SHP77 (cell line): ENCODE measurements at places on chromosomes 4 and X.
A peak's percentile ranks its signal among the peaks of the same experiment; 100 is the strongest.

DNA sequence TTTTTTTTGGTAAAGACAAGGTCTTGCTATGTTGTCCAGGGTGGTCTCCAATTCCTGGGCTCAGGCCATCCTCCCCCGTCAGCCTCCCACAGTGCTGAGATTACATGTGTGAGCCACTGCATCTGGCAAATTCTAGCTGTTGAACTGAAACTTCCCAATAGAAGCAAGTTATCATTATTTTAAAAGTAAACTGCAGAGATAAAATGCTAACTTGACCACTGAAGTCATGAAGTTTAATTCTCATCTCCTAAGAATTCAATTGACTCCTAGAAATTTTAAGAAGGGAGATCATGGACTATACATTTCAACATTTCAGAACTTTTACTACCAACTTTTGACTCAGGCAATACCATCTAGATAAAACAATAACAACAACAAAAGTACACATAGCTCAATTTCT, 11.7 kb upstream of the EXOSC9 start:
- DNase-seq: no peak

GRCh38 chr4:109125084-109125483, 177.4 kb downstream of the COL25A1 start:
- no peak for DNase-seq

DNA sequence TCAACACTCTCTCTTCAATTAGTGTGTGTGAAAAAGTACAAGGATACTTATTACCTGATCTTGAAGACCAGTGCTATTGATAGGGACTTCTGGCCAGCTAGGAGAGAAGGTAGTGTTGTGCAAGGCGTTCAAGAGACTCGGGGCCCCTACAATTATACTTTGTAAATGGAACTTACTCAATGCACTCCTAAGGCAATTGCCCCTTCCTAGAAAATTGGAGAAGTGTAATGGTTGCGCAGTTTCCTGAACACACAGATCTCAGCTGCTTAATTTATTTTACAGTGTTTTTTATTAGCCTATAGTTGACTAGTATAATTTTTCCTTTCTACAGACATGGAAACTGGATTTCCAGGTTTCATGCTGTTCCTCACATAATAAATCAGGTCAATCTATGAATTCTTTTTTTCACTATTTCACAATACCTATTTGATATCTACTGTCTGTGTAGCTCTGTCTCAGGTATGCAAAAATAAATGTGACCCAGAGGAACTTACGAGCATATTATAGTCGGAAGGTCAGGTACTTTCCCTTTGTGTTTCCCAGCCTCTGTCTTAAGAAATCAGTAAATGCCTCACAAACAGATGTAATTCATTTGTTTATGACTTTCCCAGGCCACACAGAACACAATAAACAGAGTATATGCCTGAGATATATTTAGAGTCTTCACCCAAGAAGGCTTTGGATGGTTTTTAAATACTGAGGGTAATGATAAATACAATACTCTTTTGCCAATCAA, 89.1 kb upstream of the TET2 start:
- no peak for DNase-seq

- DNase-seq: no peak
Measured at GRCh38 chr4:147198411-147199051, 252.9 kb upstream of the TTC29 start.

DNA sequence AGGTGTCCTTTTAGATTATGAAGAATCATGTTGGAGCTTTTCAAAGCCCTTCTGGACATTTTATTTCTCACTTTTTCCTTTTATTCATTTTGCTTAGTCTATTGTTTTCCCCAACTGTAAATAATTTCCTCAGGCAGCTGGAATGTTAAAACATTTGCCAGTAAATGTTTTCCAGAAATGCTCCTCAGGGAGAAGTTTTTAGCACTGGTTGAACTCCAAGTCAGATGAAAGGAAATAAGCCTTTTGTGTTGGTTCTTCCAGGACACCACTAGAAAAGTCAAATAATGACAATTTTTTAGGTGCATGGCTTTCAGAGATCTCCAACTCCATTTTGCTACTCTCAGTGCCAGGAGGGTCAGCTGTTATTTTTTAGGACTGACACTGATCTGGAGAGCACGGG, 127.9 kb downstream of the IL13RA2 start:
- DNase-seq: no peak

DNA sequence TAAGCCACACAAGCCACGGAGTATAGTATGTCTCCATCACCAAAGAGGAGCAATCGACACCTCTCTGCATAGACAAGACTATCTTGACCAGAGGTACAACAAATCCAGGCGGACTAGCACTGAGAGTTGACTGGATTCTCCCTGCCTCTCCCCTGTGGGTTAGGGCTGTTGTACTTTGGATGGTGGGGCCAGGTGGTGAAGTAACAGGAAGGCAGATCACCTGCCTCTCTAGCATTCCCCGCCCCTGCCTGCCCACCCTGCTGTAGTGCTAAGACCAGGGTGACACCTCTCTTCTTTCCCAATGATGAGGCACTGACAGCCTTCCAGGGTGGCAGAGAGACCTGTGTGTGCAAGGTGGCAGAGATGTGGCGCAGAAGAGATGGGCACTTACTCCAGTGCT, 47.5 kb upstream of the TRIM2 start:
- no peak for DNase-seq

DNA sequence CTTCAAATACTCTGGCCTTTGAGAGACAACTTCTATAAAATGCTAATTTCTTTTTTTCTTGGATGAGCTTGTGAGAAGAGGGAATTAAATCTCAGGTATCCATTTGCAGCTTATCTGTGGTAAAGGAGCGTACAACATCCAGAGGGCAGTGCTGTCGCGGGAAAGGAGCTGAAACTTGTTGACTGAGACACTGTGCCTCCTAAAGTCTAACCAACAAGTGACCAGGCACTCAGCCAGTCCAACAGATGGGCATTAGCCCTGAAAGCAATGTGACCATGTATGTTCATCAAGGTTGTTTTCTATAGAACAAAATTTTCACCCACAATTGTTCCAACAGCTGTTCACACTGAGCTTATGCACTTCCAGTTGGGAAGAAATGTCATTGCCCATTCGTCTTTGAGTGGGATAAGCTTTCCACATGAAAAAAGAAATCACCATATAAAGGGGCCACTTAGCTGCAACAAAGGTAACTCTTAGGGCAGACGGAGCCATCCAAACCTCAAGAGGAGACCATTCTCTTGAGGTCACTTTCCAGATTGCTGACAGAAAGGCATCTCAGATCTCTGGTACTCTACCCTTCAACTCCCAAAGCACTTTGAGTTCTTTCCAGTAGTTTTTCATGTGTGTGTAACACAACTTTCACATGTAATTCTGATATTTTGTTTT, 244.8 kb upstream of the NEIL3 start:
- DNase-seq: no peak

- no peak for DNase-seq
Measured at GRCh38 chr4:24578364-24578763, 6.0 kb downstream of the DHX15 start.

GRCh38 chrX:30653415-30654131, at the start of gene GK:
GK (plus strand) TSS chrX:30653423; CDS start chrX:30653538, 115 bp downstream.
- DNase-seq: no peak

DNA sequence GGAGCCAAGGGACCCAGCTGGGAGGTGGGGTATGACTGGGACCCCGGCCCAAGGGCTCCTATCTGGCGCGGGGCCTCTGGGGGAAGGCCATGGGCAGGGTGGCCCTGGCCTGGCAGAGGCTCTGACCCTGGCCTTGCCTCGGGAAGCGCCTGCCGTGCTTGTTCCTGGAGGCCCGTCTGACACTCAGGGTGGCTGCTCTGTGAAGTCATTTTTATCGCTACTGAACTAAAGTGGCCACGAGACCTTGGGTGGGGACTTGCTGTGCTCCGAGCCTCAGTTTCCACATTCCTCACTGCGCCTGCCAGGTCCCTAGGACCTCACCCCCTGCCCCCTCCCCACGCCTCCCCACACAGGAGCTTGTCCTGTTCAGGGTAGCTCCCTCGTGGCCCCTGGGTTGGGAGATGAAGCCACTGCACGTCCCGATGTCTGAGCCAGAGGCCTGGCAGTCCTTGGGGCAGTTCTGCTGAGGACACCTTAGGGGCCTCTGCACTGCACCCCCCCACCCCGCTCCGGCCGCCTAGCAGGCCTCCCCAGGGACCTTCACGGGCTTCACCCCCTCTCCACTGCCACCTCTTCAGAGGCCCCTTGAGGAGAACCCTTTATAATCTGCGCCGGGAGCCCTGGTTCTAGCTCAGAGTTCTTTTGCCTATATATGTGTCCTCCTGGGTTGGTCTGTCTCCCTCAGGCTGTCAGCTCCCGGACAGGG, 639 bp upstream of the SORCS2 start:
- no peak for DNase-seq

DNA sequence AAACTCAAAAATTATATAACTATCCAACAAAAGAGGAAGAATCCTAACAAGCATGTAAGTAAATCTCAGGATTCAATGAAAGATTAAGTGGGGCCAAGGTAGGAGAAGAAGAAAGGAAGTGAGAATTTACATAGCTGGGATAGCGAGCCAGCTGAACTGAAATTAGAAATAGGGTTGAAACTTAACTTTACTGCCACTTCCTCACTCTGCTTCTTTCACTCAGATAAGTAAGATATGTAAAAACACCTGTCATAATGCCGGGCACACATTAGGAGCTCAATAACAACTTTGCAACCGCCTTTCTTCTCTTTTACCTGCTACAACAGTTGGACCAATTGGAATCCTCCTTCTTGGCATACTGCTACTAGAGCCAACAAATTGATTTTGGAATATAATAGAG, 129.4 kb downstream of the CNKSR2 start:
- no peak for DNase-seq

- DNase-seq: peak; percentile 3
Measured at GRCh38 chrX:65528705-65529340, 5.8 kb downstream of the LAS1L start.

- DNase-seq: no peak
Measured at GRCh38 chr4:110130576-110131358, 67.6 kb downstream of the ELOVL6 start.

DNA sequence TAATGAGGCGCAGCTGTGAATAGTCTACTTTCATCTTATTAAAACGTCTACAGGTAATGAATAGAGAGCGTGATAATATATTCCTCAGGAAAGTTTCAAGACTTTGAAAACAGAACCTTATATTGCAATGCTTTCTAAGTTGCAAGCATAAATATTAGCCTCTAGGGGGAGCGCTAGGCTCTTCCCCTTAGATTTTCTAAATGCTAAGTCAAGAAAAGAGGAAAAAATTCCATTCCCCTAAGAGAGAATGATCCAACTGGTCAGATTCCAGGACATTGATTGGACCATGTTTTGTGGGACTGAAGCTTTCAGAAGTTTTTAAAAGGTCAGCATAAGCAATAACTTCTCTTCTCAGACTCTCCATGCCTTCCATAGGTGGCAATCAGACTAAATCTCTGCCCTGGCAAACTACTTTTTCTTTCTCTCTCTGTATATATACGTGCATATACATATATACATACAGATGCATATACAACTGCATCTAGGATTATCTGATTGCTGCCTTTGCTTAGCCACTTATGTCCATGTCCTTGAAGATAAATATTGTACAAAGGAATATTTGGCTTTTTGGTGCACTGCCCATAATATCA, 492.9 kb downstream of the INPP4B start:
- DNase-seq: peak; percentile 0

- DNase-seq: no peak
Measured at GRCh38 chrX:110614596-110614995, 181.0 kb downstream of the CHRDL1 start.

GRCh38 chr4:3241898-3242524, 6.9 kb upstream of the MSANTD1 start:
- DNase-seq: no peak

GRCh38 chr4:3201718-3202702, 46.9 kb upstream of the MSANTD1 start:
- no peak for DNase-seq

DNA sequence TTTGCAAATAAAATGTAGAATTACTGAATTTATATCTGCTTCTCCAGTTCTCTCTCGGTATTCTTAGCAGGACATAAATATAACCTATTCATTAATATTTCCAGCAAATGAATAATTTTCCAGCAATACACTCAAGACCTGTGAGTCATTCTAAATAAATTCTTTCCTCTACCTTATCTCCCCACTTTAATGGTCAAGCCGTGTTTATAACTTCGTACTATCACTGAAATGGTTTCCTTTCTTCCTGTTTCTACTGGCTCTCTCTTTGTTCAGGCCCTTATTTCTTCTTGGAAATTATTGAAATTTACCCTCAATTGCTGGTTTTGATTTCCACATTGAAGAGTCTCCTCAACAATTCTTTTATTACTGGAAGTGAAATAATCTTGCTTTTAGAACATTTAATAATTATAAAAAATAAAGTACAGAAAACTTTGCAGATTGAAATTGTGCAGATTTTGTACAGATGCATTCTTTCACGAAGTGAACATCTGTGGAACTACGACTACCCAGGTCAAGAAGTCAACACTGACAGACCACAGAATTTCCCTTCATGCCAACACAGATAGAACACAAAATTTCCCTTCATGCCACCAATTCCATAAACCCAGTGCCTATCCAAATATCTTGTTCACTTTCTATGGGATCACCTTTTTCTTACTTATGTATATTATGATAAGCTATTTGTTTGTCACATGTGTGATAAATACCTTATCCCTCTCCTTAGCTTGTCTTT, 205.7 kb downstream of the FAT4 start:
- DNase-seq: no peak

GRCh38 chrX:65578346-65578745, 43.8 kb upstream of the LAS1L start:
- DNase-seq: no peak

DNA sequence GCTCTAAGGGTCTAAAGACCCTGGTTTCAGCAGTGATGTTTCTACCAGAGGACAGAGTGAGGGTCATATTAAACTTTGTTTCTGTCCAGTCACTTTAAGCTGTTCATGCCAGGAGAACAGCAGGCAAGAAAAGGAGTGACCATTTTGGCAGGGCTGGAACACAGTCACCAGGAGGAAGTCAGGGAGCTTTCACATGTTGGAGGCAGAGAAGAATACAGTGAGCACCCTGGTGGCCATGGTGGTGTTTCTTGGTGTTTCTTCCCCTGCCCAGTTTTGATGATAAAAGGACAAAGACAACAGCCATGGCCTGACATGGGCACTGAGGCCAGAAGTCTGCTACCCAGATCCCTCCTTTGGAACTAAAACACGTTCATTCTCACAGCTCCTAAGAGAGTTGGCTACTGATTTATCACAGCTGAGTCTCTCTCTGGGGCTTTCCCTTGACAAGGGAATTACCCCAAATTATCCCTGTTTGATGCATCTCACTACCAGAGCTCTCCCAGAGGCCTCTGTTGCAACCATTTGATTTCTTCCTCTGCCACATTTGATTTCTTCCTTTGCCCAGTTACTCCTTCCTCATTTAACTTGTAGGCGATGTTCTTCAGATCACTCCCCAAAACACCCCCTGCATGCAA, 106.4 kb upstream of the NWD2 start:
- DNase-seq: no peak

- DNase-seq: no peak
Measured at GRCh38 chr4:102614801-102615200, 113.6 kb downstream of the NFKB1 start.

- no peak for DNase-seq
Measured at GRCh38 chr4:20065952-20066351, 185.8 kb upstream of the SLIT2 start.

DNA sequence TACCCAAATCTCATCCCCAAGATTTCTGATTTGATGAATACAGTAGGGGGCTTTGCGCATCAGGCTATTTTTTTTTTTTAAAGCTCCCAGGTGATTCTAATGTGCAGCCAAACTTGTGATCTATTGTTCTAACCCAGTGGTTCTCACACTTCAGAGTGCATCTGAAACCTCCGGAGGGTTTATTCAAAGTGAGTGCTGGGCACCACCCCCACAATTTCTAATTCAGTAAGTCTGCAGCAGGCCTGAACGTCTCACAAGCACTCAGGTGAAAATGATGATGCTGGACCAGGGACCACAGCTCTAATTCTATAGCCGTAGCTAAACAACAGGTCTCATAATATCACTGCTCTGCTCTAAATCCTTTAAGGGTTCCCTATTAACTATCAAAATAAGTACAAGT, 211.4 kb downstream of the FMR1NB start:
- DNase-seq: no peak
